Neural progenitor cell (in vitro differentiated cells): ENCODE measurements at places on chromosomes 1 and 21. TPM values are rescaled to one million over a fixed set of nuclear protein-coding genes. Genes with fewer than 3 reads are reported as not detected.

Gene KCNJ15
- not detected in 2 replicates for total RNA-seq

Gene CA14
- 56.4 and 64.4 TPM in 2 replicates for total RNA-seq

Gene FCMR
- not detected in 2 replicates for total RNA-seq

Gene ADAMTS4
- total RNA-seq, result 1.3 and 5.4 TPM in 2 replicates

Gene OR6P1
- not detected in 2 replicates for total RNA-seq

Gene ZBTB8A
- 10.4 and 15.9 TPM in 2 replicates for total RNA-seq

Gene C1orf87
- total RNA-seq, result not detected in 2 replicates

Gene SHE
- 0.04 TPM in 1 of 2 replicates, not detected in the other for total RNA-seq

Gene NPHS2
- not detected in 2 replicates for total RNA-seq

Gene COL8A2
- 0.06 TPM in 1 of 2 replicates, not detected in the other for total RNA-seq

Gene GJA8
- not detected in 2 replicates for total RNA-seq

Gene OR2T11
- not detected in 2 replicates for total RNA-seq

Gene CFHR4
- total RNA-seq, result not detected in 2 replicates

Gene C1orf210
- not detected in 2 replicates for total RNA-seq

Gene S100A12
- not detected in 2 replicates for total RNA-seq

Gene GCSAML
- not detected in 2 replicates for total RNA-seq

Gene TSSK3
- not detected in 2 replicates for total RNA-seq

Gene LAX1
- not detected in 2 replicates for total RNA-seq

Gene PLA2G4A
- total RNA-seq, result 0.81 and 1.0 TPM in 2 replicates

Gene FCRL1
- total RNA-seq, result not detected in 2 replicates

Gene MFAP2
- 68.8 and 160 TPM in 2 replicates for total RNA-seq

Gene LACTBL1
- 0.12 TPM in 1 of 2 replicates, not detected in the other for total RNA-seq

Gene GBP5
- not detected in 2 replicates for total RNA-seq

Gene RGS8
- total RNA-seq, result 0.87 and 0.99 TPM in 2 replicates

Gene PRAMEF25
- not detected in 2 replicates for total RNA-seq

Gene CD52
- 2.5 and 7.3 TPM in 2 replicates for total RNA-seq

Gene ADAMTS5
- under 0.01 TPM in 1 of 2 replicates, not detected in the other for total RNA-seq

Gene GPA33
- 0.52 and 0.90 TPM in 2 replicates for total RNA-seq

Gene SLC30A2
- not detected in 2 replicates for total RNA-seq

Gene KCNA10
- total RNA-seq, result not detected in 2 replicates

Gene CNIH3
- total RNA-seq, result 2.0 and 2.5 TPM in 2 replicates

Gene CFHR3
- total RNA-seq, result 4.8 and 20.9 TPM in 2 replicates

Gene LORICRIN
- total RNA-seq, result not detected in 2 replicates

Gene S100A2
- not detected in 2 replicates for total RNA-seq

Gene COL18A1
- total RNA-seq, result 52.6 and 291 TPM in 2 replicates

Gene ARMH1
- 3.6 and 11.4 TPM in 2 replicates for total RNA-seq

Gene ARL8A
- total RNA-seq, result 13.3 and 29.6 TPM in 2 replicates

Gene KLHDC7A
- total RNA-seq, result 0.53 TPM in 1 of 2 replicates, not detected in the other

Gene CELA2A
- total RNA-seq, result not detected in 2 replicates

Gene SEC16B
- 0.67 and 0.74 TPM in 2 replicates for total RNA-seq

Gene PRPF38A
- total RNA-seq, result 37.4 and 45.9 TPM in 2 replicates

Gene KPRP
- not detected in 2 replicates for total RNA-seq

Gene MX2
- total RNA-seq, result 2.2 and 3.3 TPM in 2 replicates

Gene SAMD11
- 0.15 TPM in 1 of 2 replicates, not detected in the other for total RNA-seq

Gene PCBP3
- total RNA-seq, result 4.6 and 6.7 TPM in 2 replicates

Gene CLCA1
- not detected in 2 replicates for total RNA-seq

Gene CELSR2
- 11.1 and 26.5 TPM in 2 replicates for total RNA-seq

Gene SAMD13
- total RNA-seq, result 4.6 and 5.6 TPM in 2 replicates

Gene TENT5C
- 0.09 and 0.39 TPM in 2 replicates for total RNA-seq

Gene OTUD3
- total RNA-seq, result 22.3 and 28.6 TPM in 2 replicates

Gene UQCRHL
- total RNA-seq, result 2.8 and 4.8 TPM in 2 replicates

Gene SORT1
- 33.3 and 38.9 TPM in 2 replicates for total RNA-seq

Gene FNBP1L
- total RNA-seq, result 114 and 162 TPM in 2 replicates

Gene FMN2
- total RNA-seq, result 1.7 TPM in 2 replicates

Gene C1orf56
- total RNA-seq, result 2.9 and 5.5 TPM in 2 replicates

Gene RGS5
- total RNA-seq, result 8.0 and 12.2 TPM in 2 replicates

Gene ATP5PB
- total RNA-seq, result 273 and 467 TPM in 2 replicates
